ENCODE measurements at places on chromosomes 7 and 10. TPM values are rescaled to one million over a fixed set of nuclear protein-coding genes. Genes with fewer than 3 reads are reported as not detected.

The ANKRD22 gene
- total RNA-seq, result not detected

The MYPN gene
- 0.10 TPM for total RNA-seq

The DNAJB12 gene
- 29.8 TPM for total RNA-seq

The GPR26 gene
- total RNA-seq, result not detected
